ENCODE measurements at places on chromosomes 16 and 17.

GRCh38 chr16:66226762-66227161, 139.7 kb upstream of the CDH5 start:
- DNase-seq = no peak

- DNase-seq = peak; percentile 38
These were observed 12.0 kb downstream of the CORO7 start for GRCh38 chr16:4404247-4404966.

DNA sequence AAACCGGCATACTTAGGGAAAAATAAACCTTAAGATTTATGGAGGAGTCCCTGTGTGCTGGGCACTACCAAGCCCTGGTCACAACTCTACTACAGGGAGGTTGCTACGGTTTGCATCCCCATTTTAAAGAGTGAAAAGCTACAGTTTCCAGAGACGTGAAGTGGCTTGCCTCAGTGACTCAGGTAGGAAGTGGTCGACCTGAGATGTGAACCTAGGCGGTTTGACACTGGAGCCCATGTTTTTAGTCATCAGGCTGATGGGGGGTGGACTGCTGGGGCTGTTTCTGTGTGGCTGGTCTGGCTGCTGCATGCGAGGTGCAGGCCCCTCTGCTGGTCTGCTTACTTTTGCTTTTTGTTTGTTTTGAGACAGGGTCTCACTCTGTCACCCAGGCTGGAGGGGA, 6.6 kb downstream of the COX6A2 start:
- DNase-seq = peak; percentile 28

GRCh38 chr17:7548585-7549400, at the start of gene TNFSF12:
Gene TNFSF12, plus strand, starts transcription at chr17:7549058. Its CDS starts 96 bp downstream, at chr17:7549154.
- DNase-seq = peak; percentile 77

- no peak for DNase-seq
These were observed 1.3 kb downstream of the ZNF750 start for GRCh38 chr17:82838386-82839063.

GRCh38 chr17:1714427-1714979, 4.3 kb upstream of the TLCD2 start:
- DNase-seq = peak; percentile 45

GRCh38 chr17:60167065-60167741, 17.4 kb downstream of the CA4 start:
- no peak for DNase-seq

DNA sequence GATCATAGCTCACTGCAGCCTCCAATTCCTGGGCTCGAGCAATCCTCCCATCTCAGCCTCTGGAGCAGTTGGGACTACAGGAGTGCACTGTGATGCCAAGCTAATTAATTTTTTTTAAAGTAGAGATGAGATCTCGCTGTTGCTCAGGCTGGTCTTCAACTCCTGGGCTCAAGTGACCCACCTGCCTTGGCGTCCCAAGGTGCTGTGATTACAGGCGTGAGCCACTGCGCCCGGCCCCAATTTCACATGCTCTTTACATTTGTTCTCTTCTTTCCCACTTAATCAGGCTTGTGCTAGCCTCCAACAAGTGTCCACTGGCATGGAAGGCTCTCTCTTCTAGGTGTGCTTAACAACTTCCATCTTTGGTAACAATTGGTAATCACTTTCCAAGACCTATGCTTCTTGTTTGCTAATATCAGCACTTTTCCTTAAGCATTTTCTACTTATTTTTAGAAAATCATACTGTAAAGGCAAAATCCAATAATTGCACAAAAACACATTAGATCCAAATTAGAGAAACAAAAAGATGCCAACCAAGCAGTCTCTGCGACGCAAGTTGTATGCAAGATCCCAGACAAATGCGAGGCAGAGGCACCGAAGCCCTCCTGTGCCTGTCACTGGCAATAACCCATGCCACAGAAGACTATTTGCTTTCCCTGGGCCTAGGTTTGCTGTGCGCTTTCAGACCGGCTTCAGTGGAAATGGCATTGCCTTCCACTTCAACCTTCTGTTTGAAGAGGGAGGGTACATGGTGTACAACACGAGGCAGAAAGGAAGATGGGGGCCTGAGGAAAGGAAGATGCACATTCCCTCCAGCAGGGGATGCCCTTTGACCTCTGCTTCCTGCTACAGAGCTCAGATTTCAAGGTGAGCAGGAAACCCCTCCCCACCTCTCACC, 52.6 kb downstream of the NOS2 start:
- DNase-seq = no peak

GRCh38 chr16:16905850-16906249, 526.9 kb downstream of the NPIPA7 start:
- DNase-seq = no peak

DNA sequence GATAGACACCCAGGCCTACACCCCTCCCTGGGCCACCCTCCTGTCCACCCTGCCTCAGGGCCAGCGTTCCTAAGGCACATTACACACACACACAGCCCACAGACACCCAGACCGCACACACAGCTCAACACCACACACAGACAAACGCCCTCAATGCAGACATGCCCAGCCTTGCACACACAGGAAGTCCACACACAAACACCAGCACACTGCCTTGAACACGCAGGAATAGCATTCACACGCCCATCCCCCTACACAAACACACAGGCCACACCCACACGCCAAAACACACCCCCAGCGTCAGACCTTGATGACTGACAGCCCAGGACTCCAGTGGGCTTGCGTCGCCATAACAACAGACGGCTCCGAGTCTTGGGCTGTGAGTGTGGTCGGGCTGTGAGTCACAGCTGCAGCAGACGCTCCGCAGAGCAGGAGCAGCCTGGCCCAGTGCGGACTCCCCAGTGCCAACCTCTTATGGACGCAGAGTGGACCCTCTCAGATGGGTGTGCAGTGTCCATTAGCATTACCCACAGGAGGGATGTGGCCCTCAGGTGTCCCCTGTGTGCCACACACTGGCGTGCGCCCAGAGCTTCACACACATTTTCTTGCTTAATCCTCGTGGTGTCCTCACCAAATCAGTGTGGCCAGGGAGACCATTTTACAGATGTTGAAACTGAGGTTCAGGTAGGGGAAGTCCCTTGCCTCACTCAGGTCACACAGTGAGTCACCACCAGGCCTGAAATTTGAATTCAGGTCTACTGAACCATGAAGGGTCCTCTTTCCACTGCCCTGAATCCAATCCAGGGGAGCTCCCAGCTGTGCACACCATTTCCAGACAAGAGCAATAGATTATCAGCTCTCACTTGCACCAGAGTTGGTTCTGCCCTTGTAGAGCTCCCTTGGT, 17.8 kb upstream of the RAI1 start:
- DNase-seq = peak; percentile 83

- DNase-seq = no peak
These were observed 343.8 kb downstream of the SNX29 start for GRCh38 chr16:12320298-12320706.

- no peak for DNase-seq
These were observed 454.8 kb upstream of the SOX9 start for GRCh38 chr17:71666047-71666446.

DNA sequence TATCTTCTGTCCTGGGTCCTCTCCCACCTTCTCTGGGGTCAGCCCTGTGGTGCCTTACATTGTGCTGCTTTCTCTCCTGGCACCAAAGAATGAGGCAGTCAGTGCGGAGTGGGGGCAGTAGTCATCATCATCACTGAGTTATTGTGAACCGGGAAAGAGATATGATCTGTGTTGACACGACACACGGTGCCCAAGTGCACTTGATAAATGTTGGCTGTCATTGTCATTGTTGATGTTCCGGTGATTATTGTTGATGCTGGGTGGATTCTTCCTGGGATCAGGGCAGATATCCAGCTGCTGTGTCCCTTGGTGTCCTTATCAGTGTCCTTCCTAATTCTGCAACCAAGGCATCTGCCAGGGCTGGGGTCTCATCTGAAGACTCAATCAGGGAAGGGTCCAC, 121.7 kb downstream of the ABCC6 start:
- DNase-seq = no peak

- no peak for DNase-seq
These were observed 21.9 kb downstream of the MED13 start for GRCh38 chr17:62043140-62043539.

DNA sequence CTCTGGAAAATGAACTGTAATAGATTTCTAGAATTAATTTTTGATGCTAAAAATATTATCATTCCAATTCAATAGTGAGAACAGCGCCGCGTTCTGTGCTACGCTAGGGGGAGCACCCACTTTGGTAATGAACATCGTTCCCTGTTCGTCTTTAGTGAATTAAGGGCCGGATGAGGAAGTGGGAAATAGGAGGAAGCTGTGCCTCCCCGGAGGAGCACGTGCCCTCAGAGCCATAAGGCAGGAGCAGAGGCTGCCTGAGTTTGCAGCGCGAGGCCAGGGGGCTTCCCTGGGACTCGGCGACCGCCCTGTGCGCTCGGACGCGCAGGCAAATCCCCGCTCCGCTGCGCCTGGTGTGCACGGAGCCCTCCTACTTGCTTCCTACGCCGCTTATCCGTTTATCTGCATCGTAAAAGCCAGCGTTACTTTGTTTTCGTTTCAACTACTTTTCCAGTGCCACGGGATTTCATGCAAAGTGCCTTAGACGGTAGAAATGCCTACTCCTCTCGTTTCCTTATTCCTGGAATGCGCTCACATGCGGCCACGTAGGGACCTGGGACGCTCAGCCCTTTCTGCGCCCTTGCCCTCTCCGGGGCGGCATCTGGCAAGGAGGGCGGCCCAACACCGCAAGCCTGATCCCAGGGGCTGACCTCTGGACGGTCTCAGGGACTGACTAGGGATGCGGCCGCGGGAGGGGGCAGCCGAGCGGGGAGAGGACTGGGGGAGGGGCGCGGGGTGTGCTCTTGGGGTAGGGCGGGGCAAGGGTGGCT, 76.4 kb downstream of the KCNJ12 start:
- peak; percentile 61 for DNase-seq

DNA sequence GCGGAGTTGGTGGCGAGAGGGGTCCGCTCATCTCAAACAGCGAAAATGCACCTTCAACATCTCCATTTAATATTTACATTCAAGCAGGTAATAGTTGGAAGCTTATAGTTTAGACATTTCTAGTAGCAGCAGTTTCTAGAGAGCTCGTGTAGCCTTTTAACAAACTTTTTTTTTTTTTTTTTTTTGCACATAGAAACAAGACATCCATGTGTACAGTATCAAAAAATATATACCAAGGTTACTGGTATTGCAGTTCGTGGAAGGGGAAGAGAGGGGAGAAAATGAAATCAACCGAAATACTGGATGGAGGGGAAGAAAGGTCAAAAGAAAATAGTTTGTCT, 6.2 kb downstream of the CBX4 start:
- no peak for DNase-seq

GRCh38 chr17:6648181-6648580, 3.2 kb downstream of the MED31 start:
- DNase-seq = no peak

GRCh38 chr16:1283296-1283695, 26.1 kb upstream of the UBE2I start:
- no peak for DNase-seq

- DNase-seq = no peak
These were observed 6.0 kb downstream of the TBC1D24 start for GRCh38 chr16:2480948-2481347.

DNA sequence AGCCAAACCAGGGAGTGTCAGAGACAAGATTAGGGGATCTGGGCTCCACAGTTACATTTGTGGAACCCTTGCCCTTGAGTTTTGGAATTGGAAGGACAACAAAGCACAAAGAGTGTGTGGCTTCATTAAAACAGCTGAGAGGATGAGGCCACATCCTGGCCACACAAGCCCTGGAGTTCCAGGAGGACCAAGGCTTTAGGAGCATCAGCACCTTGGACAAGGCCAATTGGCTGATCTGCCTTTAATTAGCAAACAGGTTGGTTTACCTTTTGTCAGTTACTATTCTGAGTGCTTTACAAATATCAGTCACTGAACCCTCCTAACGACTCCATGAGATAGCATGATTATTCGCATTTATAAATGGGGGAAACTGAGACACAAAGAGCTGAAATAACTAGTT, 54.7 kb downstream of the SLC6A2 start:
- no peak for DNase-seq

GRCh38 chr16:86029131-86029741, 130.3 kb downstream of the IRF8 start:
- no peak for DNase-seq

DNA sequence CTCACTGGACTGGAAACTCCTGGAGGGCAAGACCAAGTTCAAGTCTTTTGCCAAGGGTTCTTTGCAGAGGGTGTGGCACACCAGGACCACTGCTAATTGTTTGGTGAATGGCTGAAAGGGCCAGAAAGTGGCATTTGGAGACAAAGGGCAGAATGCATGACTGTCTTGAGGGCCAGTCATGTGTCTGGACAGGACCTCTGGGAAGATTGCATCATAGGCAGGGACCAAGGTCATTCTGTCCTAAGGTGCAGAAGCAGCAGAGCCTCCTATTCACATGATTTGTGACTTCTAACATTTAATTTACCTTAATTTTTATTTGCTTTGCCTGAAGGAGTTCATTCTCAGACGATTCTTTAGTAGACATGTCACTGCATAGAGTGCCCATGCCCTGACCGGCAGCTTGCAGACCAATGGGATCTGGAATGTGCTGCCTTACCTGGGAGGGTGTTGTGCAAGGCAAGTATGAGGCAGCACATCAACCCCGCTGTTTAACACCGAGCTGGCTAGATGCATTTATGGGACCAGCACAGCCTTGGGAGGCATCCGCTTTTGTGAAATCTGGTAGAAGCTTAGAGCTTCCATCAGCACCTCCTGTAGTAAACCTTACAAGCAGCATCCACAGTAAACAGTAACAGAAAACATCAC, 62.3 kb upstream of the MAF start:
- no peak for DNase-seq

DNA sequence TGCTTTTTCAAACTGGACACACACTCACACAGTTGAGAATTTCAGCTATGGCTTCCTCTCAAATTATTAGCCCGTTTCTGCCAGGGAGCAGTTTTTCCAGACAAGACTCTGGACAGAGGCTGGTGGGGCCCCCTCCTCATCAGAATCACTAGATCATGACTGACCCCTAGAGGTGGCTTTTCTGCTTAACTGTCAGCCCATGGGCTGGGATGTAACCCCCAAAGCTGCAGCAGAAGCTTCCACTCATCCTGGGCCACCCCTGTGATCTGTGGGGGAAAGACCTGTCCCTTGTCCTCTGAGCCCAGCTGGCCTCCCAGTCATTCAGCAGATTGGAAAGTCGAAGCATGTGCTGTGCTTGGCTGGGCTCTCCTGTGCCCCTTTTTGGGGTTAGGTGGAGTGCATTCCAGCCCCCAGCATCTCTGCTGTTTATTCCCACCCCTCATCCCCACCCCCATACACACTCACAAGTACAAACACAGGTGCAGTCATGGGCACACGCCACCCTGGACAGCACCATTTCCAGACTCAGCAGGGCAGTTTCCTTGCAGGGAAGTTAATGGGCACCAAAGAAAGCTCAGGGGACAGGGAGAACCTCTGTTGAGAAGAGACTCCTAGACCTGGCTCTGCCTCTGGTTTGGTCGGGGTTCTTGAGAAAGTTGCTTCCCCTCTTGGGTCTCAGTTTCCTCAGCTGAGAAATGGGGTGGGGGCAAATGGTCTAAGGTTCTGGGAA, 77.6 kb upstream of the RBL2 start:
- DNase-seq = no peak

Measured in CD4-positive, alpha-beta T cell treated with Interleukin-17A for 4 hours (primary cell).